ENCODE measurements at places on chromosomes 3 and 15. TPM values are rescaled to one million over a fixed set of nuclear protein-coding genes. Genes with fewer than 3 reads are reported as not detected.

DNA sequence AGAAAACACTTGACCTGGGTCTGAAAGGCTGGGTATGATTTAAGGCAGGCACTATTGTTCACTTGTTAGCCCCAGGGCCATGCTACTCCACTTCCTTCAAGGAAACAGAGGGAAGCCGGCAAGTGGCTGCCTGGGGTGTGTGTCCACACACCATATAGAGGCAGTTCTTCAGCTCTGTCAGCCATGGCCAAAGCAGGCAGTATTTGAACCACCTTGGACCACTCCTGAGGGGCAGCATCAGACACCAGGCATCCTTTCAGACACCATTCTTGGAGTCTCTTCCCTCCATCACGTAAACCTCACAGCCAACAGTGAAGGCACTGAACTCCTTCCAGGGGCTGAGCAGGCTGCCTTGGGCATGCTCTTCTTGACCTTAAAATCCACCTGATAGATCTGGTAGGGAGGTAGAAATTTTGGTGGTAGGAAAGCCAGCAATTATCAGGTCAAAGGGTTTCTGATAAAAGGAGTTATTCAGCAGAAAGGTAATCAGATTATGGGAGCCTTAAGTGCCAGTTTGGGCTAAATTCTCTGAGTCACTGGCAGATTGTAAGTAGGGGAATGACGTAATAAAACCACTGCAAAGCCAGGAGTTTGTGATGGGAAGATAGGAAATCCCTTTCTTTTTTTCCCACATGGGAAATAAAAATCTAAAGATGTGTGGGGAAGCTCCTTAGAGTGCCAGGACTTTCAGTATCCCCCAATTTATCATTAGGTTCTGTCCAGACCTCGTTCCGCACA is 20.2 kb downstream of the TGFBR2 start:
- H3K27ac ChIP-seq: peak overlapping the region; percentile 46
- DNase-seq: no peak
- H3K4me3 ChIP-seq: no peak overlapping the region
- H3K27me3 ChIP-seq: no peaks in the 10 kb centered on the region

DNA sequence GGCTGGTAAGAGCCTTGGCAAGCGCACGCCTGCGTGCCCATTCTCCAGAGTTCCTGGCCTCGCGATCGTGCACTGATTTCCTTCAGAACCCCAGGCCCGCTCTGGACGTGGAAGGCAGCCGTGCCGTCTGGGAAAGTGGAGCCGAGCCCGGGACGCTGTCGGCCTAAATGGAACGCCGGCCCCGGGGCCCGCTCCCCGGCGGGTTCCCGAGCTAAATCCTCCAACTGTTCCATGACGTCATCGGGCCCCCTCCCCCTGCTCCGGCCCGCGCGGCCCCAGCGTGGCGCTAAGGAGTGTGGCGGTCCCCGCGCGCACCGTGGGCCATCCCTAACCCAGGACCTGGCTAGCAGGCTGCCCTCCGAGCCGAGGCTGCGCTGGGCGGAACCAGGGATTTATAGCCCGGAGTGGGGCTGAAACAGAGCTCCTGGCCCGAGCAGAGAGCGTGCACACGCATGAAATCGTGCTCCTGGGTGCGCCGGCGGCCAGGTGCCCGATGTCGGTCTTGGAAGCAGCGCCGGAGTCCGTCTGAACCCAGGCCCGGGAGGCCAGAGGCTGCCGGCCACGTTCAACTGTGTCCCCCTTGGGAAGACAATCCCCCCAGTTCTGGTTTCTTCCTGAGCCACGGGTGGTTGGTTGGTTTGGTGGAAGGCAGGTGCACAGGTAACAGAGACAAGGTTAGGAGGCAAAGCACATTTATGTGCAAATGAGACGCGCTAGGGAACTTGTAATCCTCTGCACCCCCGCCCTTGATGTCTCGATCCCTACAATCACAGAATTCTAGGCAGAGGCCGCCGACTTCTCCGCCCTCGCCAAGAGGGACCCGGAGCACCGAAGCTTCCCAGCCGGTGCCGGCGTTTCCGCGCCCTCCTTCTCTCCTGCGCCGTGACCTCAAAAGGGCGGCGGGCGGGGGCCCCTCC is 84.9 kb upstream of the ETV5 start:
- no peak overlapping the region for H3K4me3 ChIP-seq
- peaks cover 9% of the 10 kb centered on the region for H3K4me1 ChIP-seq
- no peak for DNase-seq
- H3K36me3 ChIP-seq: no peaks in the 10 kb centered on the region

DNA sequence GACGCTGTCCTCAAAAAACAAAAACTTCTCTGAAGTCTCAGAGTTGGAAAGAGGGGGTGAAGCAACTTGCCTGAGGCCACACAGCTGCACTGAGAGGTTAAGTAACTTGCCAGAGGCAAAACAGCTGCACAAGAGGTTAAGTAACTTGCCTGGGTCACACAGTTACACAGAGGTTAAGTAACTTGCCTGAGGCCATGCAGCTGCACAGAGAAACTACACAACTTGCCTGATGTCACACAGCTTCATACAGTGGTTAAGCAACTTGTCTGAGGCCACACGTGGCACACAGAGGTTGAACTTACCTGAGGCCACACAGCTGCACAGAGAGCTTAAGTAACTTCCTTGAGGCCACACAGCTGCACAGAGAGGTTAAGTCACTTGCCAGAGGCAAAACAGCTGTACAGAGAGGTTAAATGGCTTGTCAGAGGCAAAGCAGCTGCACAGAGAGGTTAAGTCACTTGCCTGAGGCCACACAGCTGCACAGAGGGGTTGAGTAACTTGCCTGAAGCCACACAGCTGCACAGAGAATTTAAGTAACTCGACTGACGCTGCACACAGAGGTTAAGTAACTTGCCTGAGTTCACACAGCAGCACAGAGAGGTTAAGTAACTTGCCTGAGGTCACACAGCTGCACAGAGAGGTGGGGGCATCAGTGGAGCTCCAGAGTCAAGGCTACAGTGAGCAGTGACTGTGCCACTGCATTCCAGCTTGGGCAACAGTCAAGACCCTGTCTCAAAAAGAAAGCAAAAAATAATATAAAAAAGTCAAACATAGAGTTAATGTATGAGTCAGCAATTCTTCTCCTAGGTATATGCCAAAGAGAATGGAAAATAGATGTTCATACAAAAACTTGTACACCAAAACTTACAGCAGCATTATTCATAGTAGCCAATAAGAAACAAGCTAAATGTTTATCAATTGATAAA is 12.0 kb upstream of the ACAD9 start:
- no peaks in the 10 kb centered on the region for H3K36me3 ChIP-seq
- H3K27ac ChIP-seq: no peak overlapping the region
- H3K4me1 ChIP-seq: no peaks in the 10 kb centered on the region
- DNase-seq: no peak
- H3K27me3 ChIP-seq: no peaks in the 10 kb centered on the region
- no peak overlapping the region for H3K4me3 ChIP-seq

GOLGA8N gene
- 4.4 TPM for total RNA-seq

GRCh38 chr3:56915966-56916586 is 114.3 kb upstream of the ARHGEF3 start:
- peak overlapping the region; percentile 63 for H3K4me3 ChIP-seq
- H3K36me3 ChIP-seq: peaks cover 6% of the 10 kb centered on the region
- H3K27ac ChIP-seq: peak overlapping the region; percentile 75
- no peaks in the 10 kb centered on the region for H3K27me3 ChIP-seq
- peak; percentile 83 for DNase-seq

PRR20G gene
- not detected for total RNA-seq

- no peak for DNase-seq
- H3K27me3 ChIP-seq: no peaks in the 10 kb centered on the region
- no peaks in the 10 kb centered on the region for H3K36me3 ChIP-seq
- no peak overlapping the region for H3K27ac ChIP-seq
These were observed 121.6 kb downstream of the NFKBIZ start for GRCh38 chr3:101970905-101971304.

GRCh38 chr3:14256561-14257342 is 78.1 kb downstream of the LSM3 start:
- no peaks in the 10 kb centered on the region for H3K27me3 ChIP-seq
- DNase-seq: no peak
- no peaks in the 10 kb centered on the region for H3K36me3 ChIP-seq
- H3K4me3 ChIP-seq: no peak overlapping the region

DNA sequence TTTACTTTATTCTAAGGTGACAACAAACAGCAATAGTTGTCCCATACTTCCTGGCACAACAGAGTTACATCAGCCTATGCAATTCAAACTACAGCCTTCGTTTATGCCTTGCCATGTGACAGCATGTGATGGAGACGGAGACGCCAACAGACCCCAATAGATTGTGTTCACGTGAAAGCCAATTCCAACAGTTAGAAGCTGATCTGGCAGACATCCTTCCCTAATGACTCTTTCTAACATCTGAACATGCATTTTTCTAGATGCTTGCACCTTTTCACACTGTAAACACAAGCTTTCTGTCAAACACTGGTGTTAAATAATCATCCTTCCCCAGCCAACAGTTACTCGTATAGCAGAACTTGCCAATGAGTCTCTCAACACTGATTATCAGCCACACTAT is 694.4 kb upstream of the ALCAM start:
- no peak overlapping the region for H3K27ac ChIP-seq
- H3K4me3 ChIP-seq: no peak overlapping the region
- no peak for DNase-seq
- H3K27me3 ChIP-seq: no peaks in the 10 kb centered on the region

CPEB1 gene
- 0.19 TPM for total RNA-seq

DNA sequence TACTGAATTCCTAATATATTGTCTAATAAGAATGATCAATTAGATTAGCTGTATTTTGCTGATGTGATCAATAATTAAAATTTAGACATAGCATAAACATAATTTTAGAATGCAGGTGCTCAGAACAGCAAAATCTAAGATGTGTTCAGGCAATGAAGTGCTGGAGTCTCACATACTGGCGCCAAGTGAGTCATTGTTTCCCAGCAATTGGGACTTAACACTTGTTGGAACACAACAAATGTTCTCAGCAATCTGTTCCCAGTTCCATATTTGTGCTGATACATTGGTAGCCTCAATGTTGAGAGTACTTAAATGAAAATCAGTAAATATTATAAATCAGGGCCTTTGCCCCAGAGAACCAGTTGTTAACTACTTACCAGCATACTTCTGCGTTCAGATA is 619.0 kb downstream of the ROBO1 start:
- H3K27me3 ChIP-seq: no peaks in the 10 kb centered on the region
- no peaks in the 10 kb centered on the region for H3K4me1 ChIP-seq
- H3K36me3 ChIP-seq: no peaks in the 10 kb centered on the region
- no peak for DNase-seq
- H3K27ac ChIP-seq: no peak overlapping the region
- H3K4me3 ChIP-seq: no peak overlapping the region

- H3K4me1 ChIP-seq: peaks cover 41% of the 10 kb centered on the region
- H3K4me3 ChIP-seq: peak overlapping the region; percentile 8
- DNase-seq: no peak
- H3K36me3 ChIP-seq: peaks cover 14% of the 10 kb centered on the region
- peak overlapping the region; percentile 24 for H3K27ac ChIP-seq
- no peaks in the 10 kb centered on the region for H3K27me3 ChIP-seq
These were observed 4.2 kb downstream of the ZSCAN2 start for GRCh38 chr15:84604826-84605553.

GRCh38 chr3:49163609-49164008 is 2.5 kb downstream of the CCDC71 start:
- no peak overlapping the region for H3K4me3 ChIP-seq
- H3K36me3 ChIP-seq: peaks cover 21% of the 10 kb centered on the region
- DNase-seq: no peak
- H3K27me3 ChIP-seq: no peaks in the 10 kb centered on the region

- DNase-seq: no peak
- H3K4me1 ChIP-seq: peaks cover 40% of the 10 kb centered on the region
- H3K27ac ChIP-seq: no peak overlapping the region
- no peaks in the 10 kb centered on the region for H3K27me3 ChIP-seq
These were observed 13.6 kb downstream of the TMOD3 start for GRCh38 chr15:51842852-51843737.

SEMA5B gene
- 0.22 TPM for total RNA-seq

All from CD4-positive, alpha-beta T cell (primary cell).